Hematopoietic multipotent progenitor cell (in vitro differentiated cells): ENCODE measurements at places on chromosomes 13 and 19. TPM values are rescaled to one million over a fixed set of nuclear protein-coding genes. Genes with fewer than 3 reads are reported as not detected.

- DNase-seq, result no peak
Measured at GRCh38 chr19:2423915-2424685, 3.3 kb downstream of the TIMM13 start.

The KLK4 gene
- total RNA-seq, result not detected

DNA sequence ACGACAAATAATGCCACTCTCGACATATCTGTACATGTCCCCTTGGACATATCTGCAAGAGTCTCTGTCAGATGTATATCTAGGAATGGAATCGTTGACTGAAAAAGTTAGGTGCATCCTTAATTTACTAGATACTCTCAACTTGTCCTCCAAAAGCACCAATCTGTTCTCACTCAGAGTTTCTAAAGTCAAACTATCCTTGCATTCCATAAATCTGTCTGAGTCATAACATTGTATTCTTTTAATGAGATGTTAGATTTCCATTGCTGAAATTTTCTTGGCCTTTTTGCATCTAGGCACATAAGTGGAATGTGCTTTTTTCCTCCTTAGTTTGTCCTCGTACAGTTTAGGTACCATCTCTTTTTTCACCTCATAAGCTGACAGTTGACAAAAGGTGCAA, 139.8 kb downstream of the PTPRS start:
- no peak for DNase-seq

GRCh38 chr19:4084547-4084877, 17.8 kb upstream of the ZBTB7A start:
- DNase-seq, result no peak

DNA sequence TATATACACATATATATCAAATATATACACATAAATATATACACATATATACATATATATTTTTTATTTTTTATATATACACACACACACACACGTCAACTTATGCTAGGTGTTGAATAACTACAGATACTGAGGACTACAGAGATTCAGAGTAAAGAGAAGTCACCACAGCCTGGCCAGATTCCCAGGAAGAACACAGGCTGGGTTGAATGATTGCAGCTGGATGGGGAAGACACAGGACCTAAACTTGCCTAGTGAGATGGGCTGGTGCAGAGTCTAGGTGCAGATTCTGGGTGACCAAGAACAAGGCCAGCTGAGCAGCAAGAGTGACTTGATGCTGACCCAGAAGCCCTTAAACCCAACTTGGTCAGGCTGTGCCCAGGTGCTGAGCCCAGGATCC, 241.3 kb downstream of the KCTD12 start:
- no peak for DNase-seq

The TPM4 gene
- 163 TPM for total RNA-seq

GRCh38 chr19:19460761-19461265, 54.5 kb downstream of the TSSK6 start:
- DNase-seq, result peak; percentile 35

GRCh38 chr19:3459965-3460582, 20.3 kb downstream of the SMIM24 start:
- no peak for DNase-seq

The SPHK2 gene
- 10.0 TPM for total RNA-seq

GRCh38 chr19:4014541-4015491, 7.3 kb downstream of the PIAS4 start:
- DNase-seq, result peak; percentile 31

- no peak for DNase-seq
Measured at GRCh38 chr13:79490824-79491223, 9.9 kb downstream of the NDFIP2 start.

The OR7A10 gene
- under 0.01 TPM for total RNA-seq

DNA sequence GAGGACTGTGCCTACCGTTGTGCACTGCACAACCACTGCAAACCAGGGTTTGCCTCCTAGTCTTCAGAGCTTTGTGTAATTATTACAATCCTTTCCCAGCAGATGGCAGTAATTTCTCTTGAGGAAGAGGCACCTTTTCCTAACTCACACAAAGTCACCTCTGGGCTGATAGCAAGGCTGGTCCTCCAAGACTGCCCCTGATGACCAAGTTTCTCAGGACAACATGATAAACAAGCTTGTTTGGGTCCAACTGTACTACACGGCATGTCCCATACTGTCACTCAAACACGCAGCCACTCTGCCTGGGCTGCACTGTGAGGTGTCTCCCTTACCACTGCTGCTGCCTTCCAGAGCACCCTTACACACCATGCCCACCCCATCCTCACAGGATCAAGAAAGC, 39.3 kb downstream of the RFXAP start:
- DNase-seq, result no peak

GRCh38 chr13:96089749-96090239, at the start of gene HS6ST3:
Gene HS6ST3 (plus strand): TSS chr13:96090107.
- peak; percentile 33 for DNase-seq

The CGB3 gene
- total RNA-seq, result not detected

GRCh38 chr13:42991898-42992763, at the start of gene EPSTI1:
Gene EPSTI1 (minus strand): TSS chr13:42992241. CDS start chr13:42992165, 76 bp downstream.
- DNase-seq, result peak; percentile 77

The GPR12 gene
- total RNA-seq, result 0.81 TPM

DNA sequence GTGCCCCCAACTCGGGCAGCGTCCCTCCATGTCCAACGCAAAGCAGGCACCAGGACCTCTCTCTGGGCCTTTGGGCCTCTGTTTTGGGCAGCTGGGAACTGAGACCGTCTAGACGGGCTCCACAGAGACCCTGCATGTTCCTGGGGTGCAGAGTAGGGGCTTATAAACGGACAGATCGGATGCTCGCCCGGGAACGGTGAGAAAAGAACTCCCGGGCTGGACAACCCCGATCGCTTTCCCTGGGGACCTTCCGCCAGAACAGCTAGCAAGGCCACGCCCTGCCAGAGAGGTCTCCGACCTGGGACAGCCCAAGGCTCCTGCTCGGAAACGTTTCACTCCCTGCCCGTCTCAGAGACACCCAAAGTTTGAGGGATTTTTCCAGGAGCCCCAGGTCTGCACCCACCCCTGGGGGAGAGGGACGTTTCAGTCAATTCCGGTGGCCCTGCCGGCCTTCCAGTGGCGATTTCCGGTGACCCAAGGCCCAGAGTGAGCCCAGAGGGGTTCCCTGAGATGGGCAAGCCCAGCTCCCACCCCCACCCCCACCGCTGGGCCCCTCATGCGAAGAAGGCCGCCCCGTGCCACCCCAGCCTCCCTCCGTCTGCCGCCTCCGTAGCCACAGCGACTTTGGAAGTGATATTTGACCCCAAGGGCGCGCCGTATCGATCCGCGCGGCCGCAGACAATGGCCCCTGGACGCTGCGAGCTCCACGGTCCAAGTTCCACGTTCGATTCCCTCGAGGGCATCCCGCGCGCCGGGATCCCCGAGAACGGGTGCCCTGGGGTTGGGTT, 1.7 kb downstream of the NR2F6 start:
- no peak for DNase-seq

The ZSCAN4 gene
- total RNA-seq, result not detected

DNA sequence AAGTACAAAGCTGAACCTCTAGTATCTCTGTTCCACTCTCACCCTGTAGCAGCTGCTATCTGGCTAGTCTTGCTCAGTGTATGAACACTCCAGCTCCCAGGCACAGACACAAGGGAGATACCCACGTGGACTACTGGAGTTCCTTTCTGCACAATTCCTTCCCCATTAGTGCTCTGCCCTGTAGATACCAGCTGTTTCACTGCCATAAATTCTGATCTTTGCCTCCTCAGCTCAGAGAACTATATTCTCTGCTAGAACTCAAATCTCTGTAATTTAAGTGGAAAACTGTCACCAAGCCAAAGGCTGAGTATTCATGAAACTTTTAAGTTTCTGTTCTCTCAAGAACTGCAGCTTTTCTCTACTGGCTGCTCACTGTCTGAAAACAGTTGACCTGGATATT, 273.7 kb downstream of the DIAPH3 start:
- DNase-seq, result no peak

The COL4A1 gene
- under 0.01 TPM for total RNA-seq

GRCh38 chr13:30114571-30115256, 192.6 kb downstream of the KATNAL1 start:
- DNase-seq, result peak; percentile 88

DNA sequence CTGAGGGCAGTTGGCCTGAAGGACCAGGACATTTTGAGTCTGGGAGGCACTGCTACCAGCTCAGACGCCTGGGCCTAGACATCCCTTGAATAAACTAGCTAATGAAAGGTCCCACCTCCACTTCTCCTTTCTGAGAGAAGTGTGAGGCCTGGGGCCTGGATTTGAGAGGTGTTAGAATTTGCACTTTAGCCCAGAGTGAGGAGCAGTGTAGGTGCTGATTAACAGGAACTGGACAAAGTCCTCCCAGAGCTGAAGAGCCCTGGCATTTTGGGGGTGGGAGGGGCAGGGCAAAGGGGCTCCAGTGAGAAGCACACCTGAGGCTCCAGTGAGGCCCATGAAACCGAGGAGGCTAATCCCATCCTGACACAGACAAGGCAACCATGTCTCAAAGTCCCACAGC, 15.2 kb upstream of the SLC1A5 start:
- DNase-seq, result no peak

DNA sequence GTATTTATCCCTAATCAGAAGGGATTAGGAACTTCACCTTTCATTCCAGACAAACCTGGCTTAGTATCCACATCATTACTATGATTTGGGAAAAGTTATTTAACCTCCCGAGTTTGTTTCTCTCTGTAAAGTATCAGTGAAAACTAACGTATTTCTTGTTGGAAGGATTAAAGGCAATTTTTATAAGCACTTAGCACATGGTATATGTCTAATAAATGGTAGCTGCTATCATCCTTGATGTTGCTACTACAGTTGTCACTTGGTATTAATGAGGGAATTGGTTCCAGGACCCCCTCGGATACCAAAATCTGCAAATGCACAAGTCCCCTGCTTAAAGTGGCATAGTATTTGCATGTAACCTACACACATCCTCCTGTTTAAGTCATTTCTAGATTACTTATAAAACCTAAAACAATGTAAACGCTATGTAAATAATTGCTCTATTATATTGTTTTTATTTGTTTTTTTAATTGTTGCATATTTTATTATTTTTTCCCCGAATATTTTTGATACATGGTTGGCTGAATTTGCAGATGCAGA, 42.7 kb upstream of the FAM124A start:
- DNase-seq, result no peak

- no peak for DNase-seq
Measured at GRCh38 chr13:97631158-97631557, 197.2 kb downstream of the RAP2A start.

GRCh38 chr13:50387051-50387581, 371.9 kb downstream of the KCNRG start:
- no peak for DNase-seq

The ITGBL1 gene
- not detected for total RNA-seq

DNA sequence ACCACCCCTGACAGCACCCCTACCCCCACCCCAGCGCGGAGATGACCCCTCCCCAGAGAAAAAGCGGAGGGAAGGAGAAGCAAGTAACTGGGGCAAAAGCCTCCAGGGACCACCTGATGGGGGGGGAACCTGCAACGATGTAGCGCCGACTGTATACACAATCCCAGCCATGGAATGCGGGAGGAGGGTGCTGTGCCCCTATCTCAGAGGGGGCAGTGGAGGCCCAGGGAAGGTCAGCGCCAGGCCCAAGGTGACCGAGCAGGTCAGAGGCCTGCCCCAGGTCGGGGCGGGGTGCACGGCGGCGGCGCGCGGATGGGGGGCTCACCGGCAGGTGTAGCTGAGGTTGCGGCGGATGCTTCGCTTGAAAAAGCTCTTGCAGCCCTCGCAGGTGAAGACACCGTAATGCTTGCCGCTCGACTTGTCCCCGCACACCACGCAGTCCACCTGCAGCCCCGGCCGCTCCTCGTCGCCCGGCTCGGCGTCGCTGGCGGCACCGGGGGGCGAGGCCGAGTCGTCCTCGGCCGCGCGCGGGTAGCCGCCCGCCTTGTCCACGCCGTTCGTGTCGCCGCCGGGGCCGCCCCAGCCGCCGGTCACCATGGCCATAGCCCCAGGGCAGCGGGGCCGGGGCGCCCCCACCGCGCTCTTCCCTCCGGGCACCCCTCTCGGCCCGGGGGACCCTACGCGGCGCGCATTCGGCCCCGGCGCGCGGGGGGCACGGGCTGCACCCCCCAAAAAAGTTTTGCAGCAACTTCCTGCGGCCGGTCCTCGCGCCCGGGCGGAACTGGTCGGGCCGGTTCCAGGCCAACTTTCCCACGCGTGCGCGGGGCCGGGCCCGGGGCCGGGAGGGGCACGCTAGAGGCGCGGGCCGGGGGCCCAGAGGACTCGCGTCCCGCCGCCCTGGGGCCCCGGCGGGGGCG, 843 bp downstream of the NR2F6 start:
- no peak for DNase-seq

DNA sequence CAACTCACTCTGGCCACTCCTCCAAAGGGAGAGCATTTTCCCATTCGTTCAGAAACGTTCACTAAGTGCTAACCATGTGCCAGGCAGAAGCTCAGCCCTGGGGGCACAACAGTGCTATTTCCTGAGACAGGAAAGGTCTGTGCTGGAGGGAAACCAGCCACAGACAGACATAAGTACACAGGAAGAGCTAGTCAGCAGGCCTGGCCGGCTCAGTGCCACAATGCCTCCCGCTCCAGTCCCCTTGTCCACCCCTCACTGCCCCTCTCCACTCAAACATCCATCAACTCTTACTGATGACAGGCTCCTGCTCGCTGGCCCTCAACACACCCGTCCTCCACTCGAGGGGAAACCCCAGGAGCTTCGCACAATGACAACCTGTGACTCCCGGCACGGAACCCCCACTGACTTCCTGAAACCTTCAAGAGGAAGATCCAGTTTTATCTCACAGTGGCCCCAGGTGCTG, 11.3 kb upstream of the PLA2G4C start:
- no peak for DNase-seq

DNA sequence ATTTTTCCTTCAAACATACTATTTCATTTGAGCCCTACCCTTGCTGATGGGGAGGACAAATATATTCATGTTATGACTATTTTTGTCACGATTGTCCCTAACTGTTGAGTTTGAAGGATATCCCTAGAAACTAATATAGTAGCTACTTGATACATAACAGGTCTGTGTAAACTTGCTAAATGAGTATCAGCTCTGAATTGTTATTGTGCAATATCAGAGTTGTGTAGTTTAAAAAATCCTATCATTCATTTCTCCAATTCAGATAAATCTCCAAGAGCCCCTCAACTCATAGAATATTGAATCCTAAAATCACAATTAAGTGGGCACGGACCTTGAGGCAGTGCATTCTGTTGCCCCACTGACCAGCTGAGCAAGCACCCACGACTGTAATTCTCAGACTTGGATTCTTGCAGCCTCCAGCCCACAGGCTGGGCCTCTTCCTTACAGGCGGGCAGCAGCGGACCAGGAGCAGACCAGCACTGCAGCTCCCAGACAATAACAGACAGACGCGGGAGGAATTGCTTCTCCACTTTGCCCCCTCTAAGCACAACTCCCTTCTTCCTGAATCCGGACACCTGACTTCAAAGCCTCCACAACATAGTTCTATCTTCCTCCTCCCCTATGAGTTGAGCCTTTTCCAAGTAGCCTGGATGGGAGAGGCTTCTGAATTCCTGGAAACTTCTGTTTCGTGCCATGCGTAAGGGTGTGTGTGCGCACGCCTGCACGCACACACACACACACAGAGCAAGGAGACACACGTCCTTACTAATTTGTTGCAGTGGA, 337.6 kb upstream of the ARGLU1 start:
- no peak for DNase-seq
